ENCODE measurements at places on chromosomes 16 and 17. TPM values are rescaled to one million over a fixed set of nuclear protein-coding genes. Genes with fewer than 3 reads are reported as not detected.
A peak's percentile ranks its signal among the peaks of the same experiment; 100 is the strongest.

DNA sequence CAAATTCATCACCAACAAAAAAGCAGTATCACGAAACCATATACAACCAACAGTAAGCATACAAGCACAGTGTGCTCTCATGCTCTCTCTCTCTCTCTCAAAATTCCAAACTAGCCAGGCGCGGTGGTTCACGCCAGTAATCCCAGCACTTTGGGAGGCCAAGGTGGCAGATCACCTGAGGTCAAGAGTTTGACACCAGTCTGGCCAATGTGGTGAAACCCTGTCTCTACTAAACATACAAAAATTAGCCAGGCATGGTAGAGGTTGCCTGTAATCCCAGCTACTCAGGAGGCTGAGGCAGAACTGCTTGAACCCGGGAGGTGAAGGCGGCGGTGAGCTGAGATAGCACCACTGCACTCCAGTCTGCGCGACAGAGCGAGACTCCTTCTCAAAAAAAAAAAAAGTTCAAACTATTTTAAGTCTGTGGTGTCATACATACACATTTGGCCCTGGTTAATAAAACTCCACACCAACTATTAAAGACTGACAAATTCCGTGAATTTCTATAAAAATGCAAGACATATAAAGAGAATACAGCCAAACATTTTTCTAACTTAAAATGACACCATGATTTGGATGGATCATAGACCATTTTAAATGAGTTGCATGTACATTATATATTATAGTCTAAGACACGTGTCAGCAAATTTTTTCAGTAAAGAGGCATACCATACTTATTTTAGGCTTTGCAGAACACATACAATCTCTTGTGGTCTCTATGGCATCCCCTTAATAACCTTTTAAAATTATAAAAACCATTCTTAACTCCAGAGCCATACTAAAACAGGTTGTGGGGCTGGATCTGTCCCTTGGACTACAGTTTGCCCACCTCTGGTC is 30.9 kb downstream of the GLG1 start:
- no peak for DNase-seq

DNA sequence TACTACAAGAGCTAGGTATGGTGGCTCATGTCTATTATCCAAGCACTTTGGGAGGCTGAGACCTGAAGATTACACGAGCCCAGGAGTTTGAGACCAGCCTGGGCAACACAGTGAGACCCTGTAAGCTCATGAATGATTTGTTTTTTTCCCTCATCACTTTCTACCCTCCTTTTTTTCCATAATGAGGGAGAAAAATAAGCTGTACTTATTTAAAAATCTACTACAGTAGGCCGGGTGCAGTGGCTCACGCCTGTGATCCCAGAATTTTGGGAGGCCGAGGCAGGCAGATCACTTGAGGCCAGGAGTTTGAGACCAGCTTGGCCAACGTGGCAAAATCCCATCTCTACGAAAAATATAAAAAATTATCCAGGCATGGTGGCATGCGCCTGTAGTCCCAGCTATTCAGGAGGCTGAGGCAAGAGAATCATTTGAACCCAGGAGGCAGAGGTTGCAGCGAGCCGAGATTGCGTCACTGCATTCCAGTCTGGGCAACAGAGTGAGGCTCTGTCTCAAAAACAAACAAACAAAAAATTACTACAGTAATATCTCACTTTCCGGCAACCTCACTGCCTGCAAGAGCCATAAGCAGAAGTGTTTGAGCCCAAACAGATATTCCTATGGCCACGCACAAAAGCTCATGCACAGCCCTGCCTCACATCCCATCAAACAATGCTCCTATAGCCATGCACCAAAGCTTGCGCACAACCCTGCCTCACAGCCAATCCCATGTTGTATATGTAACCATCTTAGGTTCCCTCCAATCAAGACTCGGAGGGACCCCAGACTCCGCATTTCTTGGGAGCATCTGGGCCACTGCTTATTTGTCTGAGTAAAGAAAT is 37.4 kb downstream of the TK2 start:
- no peak for DNase-seq

GRCh38 chr17:57243171-57243622 is 13.1 kb upstream of the MSI2 start:
- peak; percentile 93 for DNase-seq

DNA sequence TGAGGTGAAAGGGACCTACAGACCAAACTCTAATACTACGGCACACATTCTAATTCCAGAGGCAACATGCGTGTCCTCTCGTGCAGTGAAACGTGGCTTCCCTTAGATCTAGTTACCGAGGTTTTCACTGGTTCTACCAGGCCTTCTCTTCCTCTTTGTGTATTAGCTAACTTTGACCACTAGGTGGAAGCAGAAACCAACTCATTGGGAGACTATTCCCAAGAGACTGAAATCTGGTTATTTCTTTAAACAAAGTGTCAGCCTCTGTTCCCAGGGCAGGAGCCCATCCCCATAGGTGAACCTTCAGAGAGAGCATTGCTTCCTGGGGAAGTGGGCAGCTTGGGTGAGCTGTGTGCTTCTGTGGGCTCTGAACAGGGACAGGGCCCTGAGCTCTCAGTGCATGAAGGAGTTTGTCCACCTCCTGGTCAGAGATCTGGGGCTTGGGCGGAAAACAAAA is 19.7 kb upstream of the RCVRN start:
- DNase-seq = peak; percentile 80

Gene ALOX12
- total RNA-seq = 0.46 TPM

DNA sequence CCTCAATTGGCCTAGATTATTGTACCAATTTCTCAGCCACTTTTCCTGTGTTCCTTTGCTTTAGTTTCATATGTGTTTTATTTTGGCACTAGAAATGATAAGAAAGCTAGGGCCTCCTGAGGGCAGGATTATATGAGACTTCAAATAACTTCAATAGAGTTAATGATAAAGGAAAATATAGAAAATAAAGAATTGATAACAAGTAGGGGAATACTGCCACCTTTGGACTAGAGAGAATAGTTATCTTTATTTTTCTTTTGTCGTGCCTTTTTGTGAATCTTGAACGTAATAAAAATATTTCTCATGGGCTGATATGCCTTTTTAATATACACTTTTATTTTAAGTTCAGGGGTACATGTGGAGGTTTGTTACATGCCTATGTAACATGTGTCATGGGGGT is 29.3 kb upstream of the RBL2 start:
- no peak for DNase-seq

Gene HSD11B2
- total RNA-seq = 18.8 TPM

Gene PRSS21
- not detected for total RNA-seq

DNA sequence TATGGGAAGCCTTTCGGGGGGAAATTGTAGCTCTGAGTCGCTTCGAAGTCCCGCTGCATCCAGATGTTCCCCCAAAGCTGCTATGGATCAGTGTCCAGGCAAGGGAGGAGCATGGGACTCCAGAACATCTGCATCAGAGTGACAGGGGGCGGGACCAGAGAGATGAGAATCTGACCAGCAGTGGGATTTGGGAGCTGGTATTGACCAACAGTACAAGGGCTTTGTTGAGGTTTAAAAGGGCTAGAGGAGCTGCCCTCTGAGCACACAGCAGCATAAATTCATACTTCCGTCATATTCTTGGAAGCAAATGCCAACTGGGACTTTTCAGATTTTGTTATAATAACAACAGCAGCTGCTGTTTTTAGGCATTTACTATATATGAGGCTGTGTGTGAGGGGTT is 10.6 kb downstream of the RBFOX1 start:
- DNase-seq = no peak

Gene ANKRD40CL
- total RNA-seq = not detected

Gene TMIGD1
- not detected for total RNA-seq

Gene TMED6
- 0.53 TPM for total RNA-seq

- no peak for DNase-seq
These were observed 46.7 kb downstream of the RTN4RL1 start for GRCh38 chr17:1978396-1978949.

Gene NKD1
- 3.2 TPM for total RNA-seq

GRCh38 chr17:8872705-8873435 is 5.4 kb upstream of the PIK3R6 start:
- DNase-seq = no peak

Gene RTN4RL1
- 18.2 TPM for total RNA-seq

- peak; percentile 89 for DNase-seq
These were observed 119.1 kb upstream of the SMURF2 start for GRCh38 chr17:64781014-64781756.

Gene DOC2A
- 5.8 TPM for total RNA-seq

Gene TP53TG3C
- not detected for total RNA-seq

Gene CDRT15L2
- total RNA-seq = not detected

DNA sequence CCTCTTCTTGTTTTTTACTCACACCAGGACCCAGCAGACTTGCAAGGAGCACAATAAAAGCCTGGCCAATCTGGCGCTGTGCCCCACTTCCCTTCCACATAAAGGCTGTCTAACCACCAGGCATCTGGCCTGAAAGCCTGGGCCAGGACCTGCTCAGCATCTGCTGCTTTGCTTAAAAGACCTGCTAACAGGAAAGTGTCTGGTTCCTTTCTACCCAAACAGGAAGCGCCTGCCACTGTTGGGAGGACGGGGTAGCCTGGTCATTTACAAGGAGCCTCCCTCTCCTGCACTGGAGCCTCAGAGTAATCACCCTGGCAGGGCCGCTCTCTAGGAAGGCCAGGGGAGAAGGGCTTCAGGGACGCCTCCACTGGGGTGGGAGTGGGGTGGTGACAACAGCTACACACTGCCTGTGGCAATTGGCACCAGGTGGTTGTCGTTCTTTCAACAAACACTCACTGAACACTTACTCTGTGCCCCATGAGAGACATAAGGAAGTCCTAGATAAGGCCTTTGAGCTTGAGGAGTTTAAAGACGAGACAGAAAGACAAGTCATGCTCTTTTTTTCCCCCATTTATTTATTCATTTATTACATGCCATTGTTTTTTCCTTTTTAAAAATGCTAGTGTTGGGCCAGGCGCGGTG is 6.3 kb upstream of the MMP28 start:
- DNase-seq = no peak

- no peak for DNase-seq
These were observed 515.0 kb upstream of the SALL1 start for GRCh38 chr16:51666074-51666473.
